ENCODE measurements at places on chromosomes 13 and 19.

- DNase-seq = no peak
Measured at GRCh38 chr13:28121224-28121623, 17.1 kb upstream of the PAN3 start.

DNA sequence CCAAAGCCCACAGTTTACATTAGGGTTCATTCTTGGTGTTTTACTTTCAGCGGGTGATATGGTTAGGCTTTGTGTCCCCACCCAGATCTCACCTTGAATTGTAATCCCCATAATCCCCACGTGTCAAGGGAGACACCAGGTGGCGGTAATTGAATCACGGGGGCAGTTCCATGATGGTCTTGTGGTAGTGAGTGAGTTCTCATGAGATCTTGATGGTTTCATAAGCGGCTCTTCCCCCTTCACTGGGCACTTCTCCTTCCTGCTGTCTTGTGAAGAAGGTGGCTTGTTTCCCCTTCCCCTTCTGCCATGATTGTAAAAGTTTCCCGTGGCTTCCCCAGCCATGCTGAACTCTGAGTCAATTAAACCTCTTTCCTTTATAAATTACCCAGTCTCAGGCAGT lies 12.0 kb downstream of the FPR2 start:
- no peak for DNase-seq

- DNase-seq = peak; percentile 33
Measured at GRCh38 chr19:13016628-13017305, 21.5 kb downstream of the NFIX start.

DNA sequence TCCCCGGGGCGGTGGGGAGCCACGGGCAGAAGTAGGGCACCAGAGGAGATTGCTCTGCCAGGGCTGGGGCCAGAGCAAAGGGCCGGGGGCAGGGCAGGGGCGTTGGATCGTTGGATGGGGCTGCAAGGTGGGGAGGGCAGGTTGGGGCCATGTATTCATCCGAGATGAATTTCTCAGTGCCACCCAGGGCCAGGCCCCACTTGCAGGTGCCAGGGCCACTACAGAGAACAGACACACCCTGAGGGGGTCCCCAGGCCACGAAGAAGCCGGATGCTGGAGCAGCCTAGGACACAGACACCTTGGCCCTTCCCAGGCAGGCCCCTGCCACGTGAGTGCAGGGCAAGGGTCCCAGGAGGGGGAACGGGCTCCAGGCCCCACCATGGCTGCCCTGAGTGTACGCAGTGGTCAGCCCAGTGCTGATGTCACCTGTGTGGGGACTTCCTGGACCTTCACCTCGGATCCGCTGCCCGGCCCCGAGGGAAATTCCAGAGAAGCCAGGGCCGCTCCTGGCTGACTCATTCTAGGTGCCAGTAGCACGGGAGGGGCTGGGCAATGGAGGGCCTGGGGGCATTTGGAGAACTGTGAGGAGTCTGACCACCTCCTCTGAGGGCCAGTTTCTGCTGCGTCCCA lies 9.6 kb upstream of the SBNO2 start:
- DNase-seq = peak; percentile 93

- no peak for DNase-seq
Measured at GRCh38 chr19:16001481-16002312, 52.9 kb downstream of the OR10H4 start.
